ENCODE measurements at places on chromosomes 16 and 17.

- DNase-seq = no peak
These were observed 219.0 kb downstream of the UTP18 start for GRCh38 chr17:51479303-51479702.

DNA sequence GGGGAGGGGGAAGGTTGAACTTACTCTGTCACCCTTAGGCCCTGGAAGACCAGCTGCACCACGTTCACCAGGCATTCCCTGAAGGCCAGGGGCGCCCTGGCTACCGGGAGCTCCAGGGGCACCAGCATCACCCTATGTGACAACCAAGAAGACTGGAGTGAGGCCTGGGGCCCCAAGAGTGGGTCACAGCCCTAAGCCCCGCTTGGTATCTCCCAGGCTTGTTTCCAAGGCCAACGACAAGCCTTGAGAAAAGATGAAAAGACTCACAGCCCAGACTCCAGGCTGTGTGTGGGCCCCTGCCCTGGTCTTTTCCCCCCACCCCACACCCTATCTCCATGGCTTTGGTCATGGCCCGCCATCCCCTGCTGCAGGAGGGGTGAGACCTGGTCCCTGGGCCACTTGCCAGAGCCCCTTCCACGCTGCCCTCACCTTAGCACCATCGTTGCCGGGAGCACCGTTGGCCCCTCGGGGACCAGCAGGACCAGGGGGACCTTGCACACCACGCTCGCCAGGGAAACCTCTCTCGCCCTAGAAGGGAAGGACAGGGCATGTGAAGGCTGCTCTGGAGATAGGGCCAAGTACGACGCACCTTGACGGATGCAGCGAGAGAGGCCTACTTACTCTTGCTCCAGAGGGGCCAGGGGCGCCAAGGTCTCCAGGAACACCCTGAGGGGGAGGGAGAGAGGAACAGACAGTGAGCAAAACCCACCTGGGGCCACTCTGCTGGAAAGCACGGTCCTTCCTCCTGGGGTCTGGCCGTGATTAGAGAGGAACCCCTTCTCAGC lies 9.9 kb downstream of the COL1A1 start:
- DNase-seq = peak; percentile 74

- no peak for DNase-seq
These were observed 508.0 kb downstream of the WWOX start for GRCh38 chr16:78607465-78607864.

DNA sequence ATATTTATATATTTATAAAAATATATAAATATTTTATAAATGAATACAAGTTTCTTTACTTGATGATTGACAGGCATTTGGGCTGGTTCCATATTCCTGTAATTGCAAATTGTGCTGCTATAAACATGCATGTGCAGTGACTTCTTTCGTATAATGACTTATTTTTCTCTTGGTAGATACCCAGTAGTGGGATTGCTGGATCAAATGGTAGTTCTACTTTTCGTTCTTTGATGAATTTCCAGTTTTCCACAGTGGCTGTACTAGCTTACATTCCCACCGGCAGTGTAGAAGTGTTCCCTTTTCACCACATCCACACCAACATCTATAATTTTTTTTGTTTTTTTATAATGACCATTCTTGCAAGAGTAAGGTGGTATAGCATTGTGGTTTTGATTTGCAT lies 7.8 kb downstream of the ACSM2B start:
- DNase-seq = no peak

DNA sequence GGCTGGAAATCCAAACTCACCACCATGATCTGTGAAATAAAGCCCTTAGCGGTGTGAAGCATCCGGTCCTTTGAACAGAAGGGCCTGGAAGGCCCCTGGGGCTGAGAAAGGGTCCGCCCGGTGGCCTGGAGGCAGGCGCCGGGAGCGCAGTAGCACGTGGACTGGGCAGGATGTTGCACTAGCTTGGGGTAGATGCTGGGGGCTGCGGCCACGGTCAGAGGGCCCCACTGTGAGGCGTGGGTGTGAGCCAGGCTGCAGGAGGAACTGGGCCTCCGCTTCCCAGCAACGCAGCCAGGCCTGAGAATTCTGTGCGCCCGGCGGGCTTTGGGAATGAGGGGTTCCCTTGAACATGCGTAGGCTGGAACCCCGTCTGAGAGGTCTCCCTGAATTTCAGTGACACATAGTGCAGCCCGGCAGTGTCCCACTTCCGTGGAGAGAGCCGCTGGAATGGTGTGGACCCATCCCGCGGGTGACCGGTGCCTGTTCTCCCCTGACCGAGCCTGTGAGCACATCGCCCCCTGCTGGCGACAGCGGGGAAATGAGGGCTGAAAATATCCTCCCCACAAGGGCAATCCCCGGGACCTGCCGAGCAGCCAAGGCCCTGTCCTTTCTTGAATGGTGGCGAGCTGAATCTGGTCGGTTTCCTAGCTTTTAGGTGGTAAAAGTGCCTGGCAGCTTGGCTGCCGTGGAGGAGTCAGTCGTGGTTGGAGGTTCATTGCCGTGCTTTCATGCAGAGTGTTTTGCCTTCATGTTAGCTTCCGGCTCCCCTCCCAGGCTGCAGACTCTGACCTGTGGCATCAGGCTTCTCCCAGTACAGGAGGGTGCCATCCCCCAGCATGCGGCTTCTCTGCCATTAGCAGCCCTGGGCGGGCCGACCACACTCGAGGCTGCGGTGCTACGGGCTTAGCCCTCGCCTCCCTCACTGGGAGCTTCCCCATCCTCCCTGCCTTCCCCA lies 43.8 kb downstream of the DNAJA2 start:
- peak; percentile 35 for DNase-seq

- peak; percentile 68 for DNase-seq
These were observed 24.0 kb downstream of the LIMD2 start for GRCh38 chr17:63675607-63676546.

DNA sequence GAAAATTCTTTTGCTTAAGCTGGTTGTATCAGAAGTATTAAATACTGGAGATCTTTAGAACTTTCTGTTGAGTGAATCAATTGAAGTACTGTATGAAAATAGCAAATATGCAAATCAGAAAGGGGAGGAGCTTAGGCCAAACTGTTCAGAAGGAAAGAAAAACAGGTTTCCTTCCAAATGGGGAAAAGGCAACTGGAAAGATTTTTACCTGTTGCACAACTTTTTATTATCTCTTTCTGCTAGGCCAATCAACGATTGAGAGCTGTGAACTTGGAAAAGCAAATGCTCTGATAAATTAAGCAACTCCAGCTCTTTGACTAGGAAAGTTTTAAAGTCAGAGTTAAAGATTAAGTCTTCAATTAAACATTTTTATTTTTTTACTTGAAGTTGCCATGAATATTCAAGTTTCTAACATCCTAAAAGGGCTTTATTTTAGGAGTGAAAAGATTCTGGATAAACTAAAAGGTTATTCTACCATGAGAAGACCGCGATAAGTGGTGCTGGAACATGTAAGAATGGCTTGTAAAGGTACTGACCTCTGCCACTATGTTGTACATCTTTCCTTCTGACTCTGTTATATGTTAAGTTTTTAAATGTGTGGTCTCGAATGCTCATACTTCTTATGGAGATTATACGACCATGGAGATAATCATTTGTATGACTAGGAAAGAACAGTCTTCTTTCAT lies 16.5 kb downstream of the DCUN1D3 start:
- DNase-seq = no peak

DNA sequence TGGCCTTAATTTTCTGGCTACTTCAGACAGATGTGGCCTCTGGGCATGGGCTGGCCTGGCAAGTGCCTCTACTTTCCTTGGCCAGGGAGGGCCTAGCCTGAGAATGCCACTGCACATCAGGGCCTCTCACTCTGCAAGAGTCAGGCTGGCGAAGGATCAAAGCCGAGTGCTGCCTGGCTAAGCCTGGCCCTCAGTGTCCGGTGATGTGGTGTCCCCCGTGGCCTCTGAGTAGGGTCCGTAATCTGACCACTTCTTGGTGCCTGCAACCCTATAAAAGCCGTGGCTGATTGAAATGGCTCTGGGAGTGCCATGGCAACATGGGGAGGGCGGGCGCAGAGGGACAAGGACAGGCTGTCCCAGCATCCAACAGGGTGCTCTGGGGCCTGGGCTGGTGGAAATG lies 30.2 kb downstream of the TBX4 start:
- DNase-seq = no peak

- DNase-seq = no peak
These were observed 6.9 kb downstream of the KRT31 start for GRCh38 chr17:41390411-41390938.

DNA sequence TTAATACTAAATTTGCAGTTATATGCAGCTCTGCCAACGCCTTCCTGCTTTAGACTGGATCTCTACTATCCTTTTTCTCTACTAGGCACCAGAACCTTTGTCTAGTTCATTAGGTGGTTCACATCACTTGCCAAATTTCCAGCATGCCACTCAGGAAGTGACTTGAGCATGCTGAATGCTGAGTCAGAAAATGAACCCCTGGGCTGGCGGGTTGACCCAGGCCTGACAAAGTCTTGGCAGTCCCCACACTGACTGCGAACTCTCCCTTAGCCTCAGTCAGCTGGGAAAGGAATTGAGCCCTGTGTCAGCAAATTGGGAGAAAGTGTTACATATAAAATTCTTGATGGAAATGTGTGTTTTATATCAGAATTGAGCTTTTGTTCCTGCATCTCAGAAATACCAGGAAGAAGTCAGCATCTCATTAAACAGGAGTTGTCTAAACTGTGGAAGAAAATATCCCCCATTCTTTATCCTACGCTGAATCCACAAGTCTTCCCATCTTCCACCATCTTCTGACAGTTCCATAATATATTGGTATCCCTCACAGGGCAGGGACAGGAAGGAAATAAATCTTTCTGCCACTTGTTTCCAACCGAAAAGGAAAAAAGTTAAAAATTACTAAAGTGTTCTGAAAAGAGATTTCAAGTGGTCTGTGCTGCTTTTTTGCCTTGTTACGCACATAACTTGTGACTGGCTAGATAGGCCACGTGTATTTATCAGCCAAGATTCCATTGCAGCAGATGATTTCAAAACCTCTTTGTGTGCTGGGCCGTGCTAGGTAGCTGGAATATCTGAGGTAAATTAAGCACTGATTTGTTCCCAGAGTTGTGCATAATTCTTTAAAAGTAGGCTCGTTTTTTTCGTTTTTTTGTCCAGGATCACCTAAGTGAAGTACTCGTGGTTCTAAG lies 16.7 kb upstream of the SLC12A3 start:
- DNase-seq = peak; percentile 44

DNA sequence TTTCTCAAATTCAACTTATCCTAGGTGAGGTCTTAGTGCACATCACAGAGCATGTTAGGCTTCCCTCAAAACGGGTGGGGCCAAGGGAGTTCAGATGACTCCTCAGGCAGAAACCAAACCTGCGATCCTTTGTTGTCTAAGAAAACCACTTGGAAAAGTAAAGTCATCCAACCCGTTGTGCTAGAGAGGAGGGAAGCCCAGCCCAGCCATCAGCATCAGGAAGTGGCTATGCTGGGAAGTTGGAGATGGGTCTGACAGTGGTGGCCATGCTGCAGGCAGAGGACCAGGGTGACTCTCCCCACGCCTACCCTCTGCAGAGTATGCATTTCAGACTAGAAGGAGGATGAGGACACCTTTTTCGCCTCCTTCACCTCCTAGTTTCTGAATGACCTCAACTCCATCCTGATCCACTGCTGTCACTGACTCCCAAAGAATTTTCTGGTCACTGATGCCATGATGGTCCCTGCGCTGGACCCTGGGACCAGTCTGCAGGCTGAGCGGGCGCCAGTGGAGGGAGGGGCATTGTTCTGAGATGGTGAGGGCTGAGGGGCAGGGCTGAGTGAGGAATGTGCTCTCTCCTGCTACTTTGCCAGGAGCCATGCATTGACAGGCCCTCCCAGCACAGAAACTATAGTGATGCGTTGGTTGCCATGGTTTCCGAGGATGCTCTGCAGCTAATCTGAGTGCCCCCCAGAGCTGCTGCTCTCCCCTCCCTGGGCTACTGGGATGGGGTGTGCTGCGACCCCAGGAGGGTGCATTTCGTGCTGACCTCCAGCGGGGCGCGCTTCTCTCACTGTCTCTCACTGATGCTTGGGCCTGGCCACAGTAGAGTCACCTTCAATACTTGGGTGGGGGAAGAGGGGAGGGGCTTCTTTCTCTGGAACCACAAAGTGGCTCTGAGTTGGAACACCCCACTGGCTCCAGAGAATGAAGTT lies 20.4 kb downstream of the ALOX12B start:
- DNase-seq = no peak

DNA sequence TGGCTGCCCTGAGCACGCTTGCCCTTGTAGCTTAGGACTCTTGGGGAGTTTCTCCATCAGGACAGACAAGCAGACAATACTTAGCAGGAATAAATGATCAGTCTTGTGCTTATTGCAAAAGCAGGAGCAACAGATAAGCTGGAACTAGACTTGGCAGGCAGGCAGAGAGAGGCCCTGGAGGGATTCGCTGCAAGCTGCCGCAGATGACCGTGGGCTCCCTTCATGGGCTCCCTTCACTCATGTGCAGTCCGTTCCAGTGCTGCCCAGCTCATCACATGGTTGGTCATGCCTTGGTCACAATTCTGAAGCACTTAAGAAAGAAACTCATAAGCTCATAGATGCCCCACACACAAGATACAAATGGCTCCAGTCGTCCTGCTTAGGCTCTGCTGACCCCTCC lies 2.4 kb upstream of the SLC5A10 start:
- no peak for DNase-seq

DNA sequence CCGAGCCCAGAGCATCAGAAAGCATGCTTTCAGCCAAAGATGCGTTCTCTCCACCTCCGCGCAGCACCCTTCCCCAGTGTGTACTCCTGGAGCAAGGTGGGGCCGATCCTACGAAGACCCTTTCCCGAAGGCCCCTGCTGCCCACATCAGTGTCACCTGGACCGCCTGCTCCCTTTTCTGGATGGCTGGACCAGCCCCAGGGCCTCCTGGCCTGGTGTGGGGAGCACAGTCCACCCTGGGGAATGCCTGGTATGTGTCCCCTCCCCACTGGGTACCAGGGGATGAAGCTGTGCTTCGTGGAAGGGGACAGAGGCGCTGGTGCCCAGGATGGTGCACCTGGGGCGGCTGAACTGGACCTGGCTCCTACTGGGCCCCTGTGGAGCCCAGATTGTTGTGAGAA lies 173.8 kb downstream of the SEC14L1 start:
- peak; percentile 10 for DNase-seq

- DNase-seq = peak; percentile 90
These were observed 645.9 kb downstream of the WWOX start for GRCh38 chr16:78745108-78746019.

- DNase-seq = no peak
These were observed 92.5 kb downstream of the NCOR1 start for GRCh38 chr17:16122697-16123434.

DNA sequence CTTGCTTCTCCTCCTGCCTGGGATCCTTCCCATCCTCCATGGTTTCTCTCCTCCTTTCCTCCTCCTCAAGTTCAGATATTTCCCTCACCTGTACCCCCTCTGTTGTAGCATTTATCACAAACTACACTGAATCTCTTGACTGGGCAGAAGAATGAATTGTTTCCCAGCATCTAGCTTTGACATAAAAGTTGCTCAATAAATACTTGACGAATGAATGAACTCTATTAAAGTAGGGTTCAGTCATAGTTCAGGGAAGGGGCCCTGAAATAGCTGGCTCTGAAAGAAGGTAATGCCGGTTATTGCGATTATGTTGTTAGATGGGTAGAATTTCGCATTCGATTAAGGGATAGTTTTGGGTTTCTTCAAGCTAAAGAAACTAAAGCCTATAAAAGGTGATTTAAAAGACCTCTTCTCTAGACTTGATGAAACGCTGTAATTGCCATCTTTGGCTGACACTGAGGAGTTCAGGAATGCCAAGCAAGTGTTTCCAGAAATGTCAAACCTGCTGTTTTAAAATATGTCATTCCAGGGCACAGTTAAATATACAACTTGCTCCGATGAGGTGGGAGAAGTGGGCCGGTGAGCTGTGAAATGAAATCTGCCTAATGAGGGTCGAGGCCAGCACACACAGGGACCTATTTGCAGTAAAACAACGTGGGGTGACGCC lies 1.0 kb upstream of the CPD start:
- no peak for DNase-seq
